ENCODE measurements at places on chromosomes 4 and X.
A peak's percentile ranks its signal among the peaks of the same experiment; 100 is the strongest.

DNA sequence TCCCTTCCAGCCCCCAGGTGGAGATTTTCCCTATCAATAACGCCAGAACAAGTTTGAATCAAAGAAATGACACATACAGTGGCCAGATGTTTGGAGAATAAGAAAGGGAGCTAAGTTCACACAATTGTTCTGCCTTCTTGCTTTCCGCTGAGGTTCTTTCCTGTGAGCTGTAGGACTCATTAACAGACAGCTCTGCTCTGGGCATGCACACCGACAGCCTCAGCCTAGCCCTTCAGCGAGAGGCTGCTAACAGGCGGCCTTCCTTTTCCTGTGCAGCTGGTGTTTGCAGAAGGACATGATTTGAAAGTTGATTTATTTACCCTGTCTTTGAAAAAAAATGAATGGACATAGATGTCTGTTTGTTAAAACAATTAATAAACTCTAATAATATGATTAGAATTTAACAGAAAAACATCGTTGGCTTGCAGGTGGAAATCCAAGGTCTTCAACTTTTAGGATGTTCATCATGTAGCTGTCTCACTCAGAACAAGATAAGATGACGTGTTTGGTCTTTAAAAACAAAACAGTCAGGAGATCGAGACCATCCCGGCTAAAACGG, 183.3 kb downstream of the KDR start:
- peak; percentile 7 for DNase-seq

DNA sequence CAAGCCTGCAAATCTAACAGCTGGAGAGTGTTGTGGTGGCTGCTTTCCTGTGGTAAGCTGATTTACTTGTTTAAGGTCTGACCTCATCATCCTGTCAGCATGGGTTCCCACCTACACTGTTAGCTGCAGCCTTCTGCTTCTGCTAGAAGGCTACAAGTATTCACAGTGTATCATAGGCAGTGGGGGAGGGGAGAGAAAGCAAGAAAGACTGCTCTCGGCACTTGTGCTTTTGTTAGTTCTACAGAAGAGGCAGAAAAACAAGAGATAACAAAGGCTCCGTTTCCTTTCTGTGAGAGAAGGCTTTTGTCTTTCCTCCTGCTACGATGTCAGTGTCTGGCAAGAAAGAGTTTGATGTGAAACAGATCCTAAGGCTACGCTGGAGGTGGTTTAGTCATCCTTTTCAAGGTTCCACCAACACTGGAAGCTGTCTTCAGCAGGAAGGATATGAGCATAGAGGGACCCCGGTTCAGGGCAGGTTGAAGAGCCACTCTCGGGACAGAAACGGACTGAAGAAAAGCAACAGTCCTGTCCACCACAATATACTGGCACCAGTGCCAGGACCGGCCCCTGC, at the start of gene KLHL4:
TSS of gene KLHL4 (plus strand) at position 232 of the 571 bp plus-strand sequence. CDS start at position 324, 92 bp downstream.
- no peak for DNase-seq

GRCh38 chr4:139735381-139736273, 70.0 kb downstream of the MGST2 start:
- DNase-seq: no peak

GRCh38 chrX:111719426-111720210, 38.6 kb downstream of the ALG13 start:
- no peak for DNase-seq

GRCh38 chrX:40663880-40664630, 16.7 kb upstream of the CXorf38 start:
- DNase-seq: no peak

DNA sequence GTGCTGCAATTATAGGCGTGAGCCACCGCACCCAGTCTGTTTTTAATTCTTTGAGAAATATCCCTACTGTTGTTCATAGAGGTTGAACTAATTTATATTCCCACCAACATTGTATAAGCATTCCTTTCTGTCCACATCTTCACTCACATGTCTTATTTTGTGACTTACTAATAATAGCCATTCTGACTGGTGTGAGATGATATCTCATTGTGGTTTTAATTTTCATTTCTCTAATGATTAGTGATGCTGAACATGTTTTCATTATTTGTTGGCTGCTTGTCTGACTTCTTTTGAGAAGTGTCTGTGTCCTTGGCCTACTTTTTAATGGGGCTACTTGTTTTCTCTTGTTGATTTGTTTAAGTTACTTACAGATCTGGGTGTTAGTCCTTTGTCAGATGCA, 310.9 kb upstream of the MAOA start:
- DNase-seq: no peak

GRCh38 chr4:26900765-26901164, 40.1 kb downstream of the STIM2 start:
- no peak for DNase-seq

- DNase-seq: no peak
These were observed 143.1 kb upstream of the BCOR start for GRCh38 chrX:40240844-40241243.

GRCh38 chrX:23661671-23662070, 5.6 kb upstream of the PRDX4 start:
- DNase-seq: no peak

DNA sequence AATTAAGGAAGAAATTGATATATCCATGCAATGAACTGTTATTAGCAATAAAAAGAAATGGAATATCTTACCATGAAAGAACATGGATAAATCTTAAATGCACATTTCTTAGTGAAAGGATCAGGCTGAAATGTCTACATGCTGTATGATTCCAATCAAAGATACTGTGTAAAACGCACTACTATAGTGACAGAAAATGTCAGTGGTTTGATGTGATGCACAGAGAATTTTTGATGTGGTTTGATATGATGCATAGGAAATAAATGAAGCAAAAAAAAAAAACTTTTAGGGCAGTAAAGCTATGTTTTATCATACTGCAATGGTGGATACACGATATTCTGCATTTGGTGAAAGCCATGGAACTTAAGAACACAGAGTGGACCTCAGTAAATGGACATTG, 547.6 kb downstream of the GABRG1 start:
- no peak for DNase-seq

DNA sequence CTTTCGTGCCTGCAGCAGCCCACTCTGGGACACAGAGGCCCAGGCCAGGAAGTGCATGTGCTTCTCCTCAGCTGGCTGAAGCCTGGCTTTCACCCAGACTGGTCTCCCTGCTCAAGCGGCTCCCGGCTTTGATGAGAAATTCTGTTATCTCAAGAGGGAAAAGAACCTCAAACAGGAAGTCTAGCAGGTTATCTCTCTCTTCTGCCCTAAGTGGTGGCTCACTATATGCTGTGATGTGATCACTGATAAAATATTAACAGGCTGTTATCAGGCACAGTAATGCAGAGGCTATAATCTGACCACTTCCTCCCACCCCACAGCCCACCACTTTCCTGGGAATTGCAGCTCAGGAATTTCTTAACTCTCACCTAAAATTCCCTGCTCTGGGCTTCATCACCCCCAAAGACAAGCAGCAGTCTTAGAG, 13.3 kb downstream of the CLDN2 start:
- DNase-seq: no peak

- no peak for DNase-seq
These were observed 394.2 kb downstream of the ARHGAP24 start for GRCh38 chr4:85869181-85869580.

DNA sequence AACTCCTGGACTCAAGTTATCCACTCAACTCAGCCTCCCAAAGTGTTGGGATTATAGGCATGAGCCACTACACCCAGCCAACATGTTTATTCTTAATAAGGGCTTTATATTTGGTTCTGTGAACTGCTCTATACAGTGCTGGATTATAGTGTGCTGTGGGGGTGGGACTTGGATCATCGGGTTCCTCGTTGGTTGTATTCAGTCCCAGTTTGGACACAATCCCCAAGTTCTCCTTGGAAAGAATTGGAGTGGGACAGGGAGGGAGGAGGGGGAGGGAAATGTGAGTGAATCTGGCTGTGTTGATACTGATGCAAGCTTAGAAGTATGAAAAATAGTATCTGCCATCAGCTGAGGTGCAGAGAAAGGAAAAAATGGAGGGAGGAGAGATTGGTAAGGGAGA, 121.3 kb downstream of the KIT start:
- no peak for DNase-seq

DNA sequence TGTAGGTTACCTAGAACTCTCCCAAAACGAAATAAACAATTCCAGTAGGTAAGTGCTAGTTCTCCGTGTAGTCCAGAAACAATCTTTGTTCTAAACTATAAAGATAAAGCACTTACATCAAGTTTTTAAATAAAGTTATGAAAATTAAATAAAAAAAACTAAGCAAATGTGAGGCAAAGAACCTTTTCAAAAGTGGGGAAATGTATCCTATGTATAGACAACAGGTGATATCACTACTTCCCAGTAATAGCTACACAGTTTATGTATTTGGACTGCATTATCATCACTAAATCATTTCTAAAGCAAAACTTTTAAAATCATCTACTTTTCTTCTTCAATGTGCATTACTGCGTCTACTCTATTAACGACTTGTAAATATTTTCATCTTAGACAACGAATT, 2.0 kb downstream of the YTHDC1 start:
- DNase-seq: no peak

GRCh38 chr4:165426331-165426730, 47.5 kb downstream of the CPE start:
- DNase-seq: no peak

- DNase-seq: no peak
These were observed 28.7 kb downstream of the UGT2B7 start for GRCh38 chr4:69124941-69125340.

- no peak for DNase-seq
These were observed 32.6 kb upstream of the NKX6-1 start for GRCh38 chr4:84531689-84532088.

DNA sequence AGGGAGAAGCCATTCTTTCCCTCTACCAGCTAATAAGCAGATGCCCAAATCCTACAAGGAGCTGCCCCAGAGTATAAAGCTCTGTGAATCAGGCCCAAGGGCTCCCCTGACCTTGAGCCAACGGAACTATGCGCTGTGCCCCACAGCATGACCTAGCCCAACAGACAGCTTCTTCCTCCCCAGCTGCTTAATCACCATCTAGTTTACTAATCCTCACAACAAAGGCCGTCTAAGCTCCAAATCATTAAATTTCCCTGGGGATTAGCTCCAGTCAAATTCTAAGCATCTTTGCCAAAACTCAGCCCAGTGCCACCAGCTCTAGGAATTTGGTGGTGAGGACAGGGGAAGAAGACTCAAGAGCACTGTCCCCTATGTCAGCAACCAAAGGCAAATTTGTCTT, 113.1 kb downstream of the SHROOM4 start:
- DNase-seq: no peak

- no peak for DNase-seq
These were observed 959.7 kb upstream of the LCORL start for GRCh38 chr4:18981234-18981615.

DNA sequence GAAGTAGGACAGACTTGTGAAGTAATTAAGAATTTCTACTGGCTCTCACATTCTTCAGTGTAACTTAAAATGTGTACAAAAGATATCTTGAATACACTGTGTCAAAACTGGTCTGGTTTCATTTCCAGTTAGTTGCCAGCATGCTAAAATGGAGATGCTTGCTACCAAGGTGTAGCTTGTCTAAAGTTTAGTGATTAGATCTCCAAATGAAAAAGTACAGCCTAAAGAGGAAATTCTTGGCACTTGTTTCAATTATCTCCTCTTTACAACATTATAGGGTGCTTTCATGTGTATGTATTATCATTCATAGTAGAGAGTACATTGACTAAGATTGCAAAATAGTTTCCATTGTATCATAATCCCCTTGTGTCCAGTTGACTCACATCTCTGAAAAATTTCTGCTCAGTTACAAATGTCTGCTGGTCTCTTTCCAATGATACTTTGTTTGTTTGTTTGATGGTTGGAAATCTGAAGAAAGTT, 97.3 kb upstream of the SPRY1 start:
- DNase-seq: no peak

GRCh38 chrX:20739038-20739745, 472.5 kb upstream of the RPS6KA3 start:
- DNase-seq: no peak

DNA sequence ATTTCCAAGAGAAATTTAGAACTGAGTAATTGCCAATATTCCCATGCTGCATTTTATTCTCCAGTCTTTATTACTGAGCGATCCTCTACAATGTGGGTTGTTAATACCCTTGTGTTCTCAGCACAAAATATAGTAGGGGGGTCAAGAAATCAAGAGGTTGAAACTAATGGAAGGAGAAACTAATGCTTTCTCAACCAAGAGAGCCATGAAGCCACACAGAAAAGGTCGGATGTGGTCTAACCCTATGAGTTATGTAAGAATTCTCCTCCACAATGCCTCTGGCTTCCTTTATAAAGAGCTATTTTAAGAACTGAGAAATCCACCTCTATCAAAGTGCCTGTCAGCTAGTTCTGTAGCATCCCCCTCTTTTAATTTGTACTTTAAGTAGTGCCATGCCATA, 268.5 kb downstream of the CHIC1 start:
- DNase-seq: no peak

- DNase-seq: no peak
These were observed 52.0 kb upstream of the TMSB15B start for GRCh38 chrX:103910430-103910829.

All from activated naive CD4-positive, alpha-beta T cell treated with Interleukin-2 at 50 U/mL for 16 hours (primary cell).